Hematopoietic multipotent progenitor cell treated with erythropoietin and hydrocortisone succinate and interleukin-3 and kit ligand, for 15 days (in vitro differentiated cells): ENCODE measurements at places on chromosomes 6 and 20.

- no peak for DNase-seq
These were observed 89.6 kb upstream of the BEND6 start for GRCh38 chr6:56865081-56865875.

GRCh38 chr20:57027777-57028176, 238.7 kb downstream of the BMP7 start:
- DNase-seq: no peak

DNA sequence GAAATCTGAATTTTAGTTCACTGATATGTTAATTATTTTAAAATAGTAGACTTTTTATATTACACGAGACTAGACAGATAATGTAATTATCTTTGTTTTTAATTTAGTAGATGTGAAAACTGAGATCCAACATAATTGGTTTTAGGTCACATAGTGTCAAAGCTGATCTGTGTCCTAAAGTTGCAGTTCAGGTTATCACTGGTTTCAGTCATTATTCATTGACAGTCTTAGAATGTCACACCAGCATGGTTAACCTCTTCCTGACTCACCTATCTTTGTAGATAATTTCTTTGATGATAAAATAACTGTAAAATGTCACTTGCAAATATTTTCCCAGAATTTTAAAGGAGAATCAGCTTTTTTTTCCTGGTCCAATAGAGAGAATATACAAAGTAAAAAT, 48.3 kb upstream of the SLC35B3 start:
- no peak for DNase-seq

GRCh38 chr6:38403548-38403947, 236.2 kb downstream of the BTBD9 start:
- no peak for DNase-seq

GRCh38 chr6:30672445-30673253, at the start of gene DHX16:
Gene DHX16, minus strand, starts transcription at chr6:30673006. Its CDS starts 165 bp downstream, at chr6:30672841.
- peak; percentile 97 for DNase-seq
